Cardiac muscle cell (in vitro differentiated cells and primary cell): ENCODE measurements at places on chromosomes 1 and 21. TPM values are rescaled to one million over a fixed set of nuclear protein-coding genes. Genes with fewer than 3 reads are reported as not detected.

Gene CHIA
- not detected in 2 replicates for total RNA-seq

Gene HTR6
- total RNA-seq = not detected in 2 replicates

GRCh38 chr1:245166471-245166885, 11.7 kb downstream of the KIF26B start:
- DNase-seq = peak; percentile 50
- H3K27me3 ChIP-seq = no peaks in the 10 kb centered on the region
- H3K36me3 ChIP-seq = peaks cover 26% of the 10 kb centered on the region
- peaks cover 31% of the 10 kb centered on the region for H3K4me1 ChIP-seq
- H3K27ac ChIP-seq = peak overlapping the region; percentile 61

GRCh38 chr1:205284420-205285144, 37.0 kb downstream of the NUAK2 start:
- H3K27me3 ChIP-seq = no peaks in the 10 kb centered on the region
- peak overlapping the region; percentile 6 for H3K27ac ChIP-seq
- H3K4me1 ChIP-seq = peaks cover 16% of the 10 kb centered on the region
- DNase-seq = peak; percentile 70
- no peak overlapping the region for H3K4me3 ChIP-seq
- no peaks in the 10 kb centered on the region for H3K36me3 ChIP-seq

DNA sequence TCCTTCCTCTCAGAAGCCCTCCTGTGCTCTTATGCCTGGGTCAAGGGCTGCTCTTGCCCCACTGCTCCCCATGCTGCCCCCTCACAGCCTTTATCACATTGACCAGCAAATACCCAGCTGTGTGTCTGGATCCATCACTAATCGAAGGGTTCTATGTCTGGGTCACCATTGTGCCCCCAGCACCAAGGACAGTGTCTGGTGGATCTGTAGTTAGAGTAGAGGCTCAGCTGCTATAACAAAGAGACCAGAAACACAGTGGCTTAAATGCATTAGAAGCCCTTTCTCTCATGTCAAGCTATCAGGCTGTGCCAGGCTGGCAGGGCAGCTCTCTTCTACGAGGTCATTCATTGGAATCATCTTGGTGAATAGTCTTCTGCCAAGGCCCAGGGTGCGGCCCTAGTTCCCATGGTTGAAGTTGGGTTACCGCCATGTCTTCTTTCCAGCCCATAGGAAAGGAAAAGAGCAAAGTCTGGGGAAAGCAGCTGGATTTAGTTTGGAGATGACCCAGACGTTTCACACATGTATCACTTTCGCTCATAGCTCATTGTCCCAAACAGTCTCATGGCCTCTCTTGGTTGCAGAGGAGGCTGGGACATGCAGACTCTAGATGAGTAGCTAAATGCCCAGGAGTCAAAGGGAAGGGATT, 32.2 kb downstream of the STUM start:
- no peak overlapping the region for H3K27ac ChIP-seq
- no peak for DNase-seq
- H3K27me3 ChIP-seq = no peaks in the 10 kb centered on the region
- no peaks in the 10 kb centered on the region for H3K36me3 ChIP-seq

DNA sequence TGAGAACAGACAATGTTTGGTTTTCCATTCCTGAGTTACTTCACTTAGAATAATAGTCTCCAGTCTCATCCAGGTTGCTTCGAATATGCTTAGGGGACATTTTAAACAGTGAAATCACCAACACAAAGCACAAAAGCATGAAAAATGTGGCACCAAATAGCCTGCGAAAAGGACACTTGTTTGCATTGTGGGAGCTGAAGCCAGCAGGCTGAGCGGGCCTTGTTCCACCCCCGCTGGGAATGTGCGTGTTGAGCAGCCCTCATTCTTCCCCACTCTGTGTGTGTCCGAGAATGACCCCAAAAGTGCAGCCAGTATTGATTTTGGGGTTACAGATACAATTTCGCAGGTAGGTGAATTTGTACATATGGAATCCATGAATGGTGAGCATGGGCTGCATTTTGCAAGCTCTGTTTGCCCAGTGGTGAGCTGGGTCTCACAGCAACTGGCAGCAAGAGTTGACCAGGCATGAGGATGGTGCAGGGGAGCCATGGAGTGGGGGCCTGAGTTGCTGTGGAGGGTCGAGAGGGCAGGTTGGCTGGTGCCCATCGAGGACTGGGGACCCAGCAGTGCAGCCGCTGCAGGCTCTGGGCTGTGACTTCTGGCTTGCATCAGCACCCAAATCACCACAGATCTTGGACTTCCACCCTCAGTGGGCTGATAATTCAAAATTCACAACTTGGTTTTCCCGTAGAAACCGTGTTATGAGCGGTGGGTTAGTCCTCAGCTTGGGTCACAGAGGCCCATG, 29.4 kb downstream of the NENF start:
- H3K27ac ChIP-seq = no peak overlapping the region
- no peaks in the 10 kb centered on the region for H3K36me3 ChIP-seq
- no peak overlapping the region for H3K4me3 ChIP-seq
- no peaks in the 10 kb centered on the region for H3K4me1 ChIP-seq
